ENCODE measurements at places on chromosomes 1 and 21. TPM values are rescaled to one million over a fixed set of nuclear protein-coding genes. Genes with fewer than 3 reads are reported as not detected.

DNA sequence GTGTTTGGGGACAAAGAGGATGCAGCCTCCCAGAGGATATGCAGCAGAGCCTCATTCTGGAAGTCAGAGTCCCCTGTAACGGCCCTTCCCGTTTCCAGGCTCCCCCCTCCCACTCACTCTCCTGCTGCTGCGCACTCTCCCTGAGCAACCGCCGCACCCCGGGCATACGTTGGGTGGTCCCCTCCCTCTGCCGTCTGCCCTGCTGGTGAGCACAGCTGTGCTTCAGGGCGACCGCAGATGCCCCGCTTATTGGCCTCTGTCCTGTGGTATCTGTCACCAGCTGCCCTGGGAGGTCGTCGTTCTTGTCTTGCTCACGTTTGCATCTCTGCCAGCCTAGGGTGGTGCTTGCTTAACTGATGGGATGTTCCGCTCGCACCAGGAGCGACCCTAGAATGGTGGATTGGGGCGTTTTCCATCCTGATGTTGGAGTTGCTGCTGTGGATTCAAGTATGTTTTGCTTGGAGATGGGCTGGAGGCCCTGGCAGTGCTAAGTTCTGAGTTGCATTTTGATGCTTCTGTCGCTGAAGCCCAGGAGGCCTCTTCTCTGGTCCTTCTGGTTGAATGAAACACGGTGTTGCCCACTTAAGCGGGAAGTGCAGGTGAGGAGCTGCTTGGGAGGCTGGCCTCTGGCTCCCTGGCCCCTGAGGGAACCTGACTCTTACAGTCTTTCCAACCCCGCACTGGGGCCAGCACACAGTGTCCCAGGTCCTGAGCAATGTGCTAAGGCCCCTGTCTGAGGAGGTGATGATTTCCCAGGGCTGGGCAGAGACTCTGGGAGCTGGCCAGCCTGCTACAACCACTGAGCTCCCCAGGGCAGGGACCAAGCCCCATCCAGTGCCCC is 3.2 kb downstream of the TMEM201 start:
- no peak for DNase-seq

DNA sequence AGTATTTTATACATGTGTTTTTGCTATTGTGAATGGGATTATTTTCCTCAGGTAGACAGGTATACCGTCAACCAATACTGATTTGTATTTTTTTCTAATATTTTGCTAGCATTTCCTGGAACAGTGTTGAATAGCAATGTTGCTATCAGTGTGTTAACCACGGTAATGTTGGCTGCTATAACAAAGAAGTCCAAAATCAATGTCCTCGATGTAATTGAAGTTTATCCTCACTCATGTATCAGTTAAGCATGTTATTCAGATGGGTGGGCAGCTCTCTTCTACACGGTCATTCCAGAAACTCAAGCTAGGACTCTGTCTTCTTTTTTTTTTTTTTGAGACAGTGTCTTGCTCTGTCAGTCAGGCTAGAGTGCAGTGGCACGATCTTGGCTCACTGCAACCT is 24.3 kb downstream of the DOP1B start:
- DNase-seq = no peak

DNA sequence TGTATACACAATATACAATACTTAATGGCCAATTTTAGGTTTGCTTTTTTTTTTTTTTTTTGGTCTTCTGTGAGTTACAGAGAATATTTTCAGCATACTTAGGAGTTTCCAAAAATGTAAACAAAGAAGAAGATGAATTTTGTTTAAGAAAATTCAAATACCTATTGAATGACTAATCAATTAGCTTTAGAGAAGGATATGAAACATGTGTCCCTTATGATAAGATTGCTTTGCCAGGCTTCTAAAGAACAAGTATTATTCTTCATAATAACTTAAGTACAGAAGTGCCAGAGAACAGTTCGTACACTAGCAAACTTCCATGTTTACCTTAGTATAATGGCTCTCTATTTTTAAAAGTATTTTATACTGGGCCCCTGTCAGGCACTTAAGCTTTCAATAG is 1191.0 kb upstream of the NCAM2 start:
- no peak for DNase-seq

BPNT1 gene
- 18.5 TPM for total RNA-seq

DNA sequence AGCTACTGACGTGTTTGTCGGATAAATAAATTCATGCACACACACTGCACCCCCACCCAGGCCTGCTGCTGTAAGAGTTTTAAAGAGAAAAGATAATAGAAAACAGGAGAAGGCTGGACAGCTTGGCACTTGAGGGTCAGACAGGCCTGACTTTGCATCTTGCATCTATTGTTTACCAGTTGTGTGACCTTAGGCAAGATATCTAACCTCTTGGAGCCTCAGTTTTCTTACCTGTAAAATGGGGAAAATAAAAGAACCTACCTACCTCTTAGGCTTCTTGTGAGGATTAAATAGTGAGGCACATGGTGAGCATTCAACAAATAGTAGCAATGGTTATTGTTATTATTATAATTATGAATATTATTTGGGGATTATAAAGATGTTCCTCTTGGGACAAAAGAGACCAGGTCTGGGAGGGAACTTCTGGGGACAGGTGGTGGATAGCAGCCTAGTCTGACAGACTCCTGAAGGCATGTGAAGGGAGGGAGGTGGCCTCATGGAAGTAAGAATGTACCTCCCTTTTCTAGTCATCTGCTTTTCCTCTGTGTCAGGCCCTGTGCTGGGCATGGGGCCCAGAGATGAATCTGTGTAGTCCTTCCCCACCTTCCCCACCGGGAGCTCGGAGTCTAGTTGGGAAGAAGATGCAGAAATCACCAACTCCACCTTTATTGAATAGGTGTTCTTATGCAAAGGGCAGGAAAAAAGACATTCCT is 18.3 kb upstream of the EPB41 start:
- DNase-seq = no peak

- no peak for DNase-seq
Measured at GRCh38 chr21:34790834-34791233, 122.0 kb downstream of the CLIC6 start.

COL6A2 gene
- 397 TPM for total RNA-seq

GRCh38 chr1:118984086-118984721 is 3.9 kb downstream of the TBX15 start:
- DNase-seq = peak; percentile 81

GRCh38 chr1:76274718-76275117 is 200.2 kb downstream of the ST6GALNAC3 start:
- DNase-seq = no peak

- no peak for DNase-seq
Measured at GRCh38 chr1:66172272-66172671, 361.7 kb upstream of the SGIP1 start.

DNA sequence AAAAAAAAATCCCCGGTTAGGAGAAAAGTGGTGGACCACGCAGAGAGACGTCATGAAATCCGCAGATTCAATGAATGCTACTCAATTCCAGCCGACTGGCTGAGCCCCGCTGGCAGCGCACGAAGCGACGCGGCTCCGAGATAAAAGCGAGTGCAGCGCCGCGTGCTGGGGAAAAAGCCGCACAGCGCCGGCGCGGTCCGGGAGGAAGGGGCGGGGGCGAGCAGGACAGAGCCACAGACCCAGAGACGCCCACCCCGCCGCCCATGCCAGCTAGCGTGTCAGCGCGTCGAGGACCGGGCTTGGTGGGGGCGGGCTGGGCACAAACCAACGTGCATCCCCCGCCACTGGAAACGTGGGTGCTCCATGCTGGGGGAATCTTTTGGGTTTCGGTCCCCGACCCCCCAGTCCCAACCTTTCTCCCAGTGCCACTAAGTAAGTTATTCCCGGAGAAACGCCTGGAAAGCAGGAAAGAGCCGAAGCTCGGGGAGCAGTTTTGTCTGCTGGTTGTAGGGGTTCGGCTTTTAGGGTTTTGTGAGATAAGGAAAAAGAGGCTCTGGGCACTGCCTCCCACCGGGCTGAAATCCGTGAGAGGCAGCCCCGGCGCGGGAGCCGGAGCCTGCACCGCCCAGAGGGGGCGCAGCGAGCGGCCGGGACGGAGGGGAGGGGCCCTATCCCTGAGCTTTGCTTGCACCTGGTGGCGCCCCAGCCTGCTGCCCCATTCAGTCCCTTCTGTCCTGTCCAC is at the start of gene KCNJ6:
TSS of gene KCNJ6 (minus strand) at position 148 of the 742 bp plus-strand sequence. CDS start 75,775 bp downstream, outside the sequence.
- DNase-seq = no peak

DNA sequence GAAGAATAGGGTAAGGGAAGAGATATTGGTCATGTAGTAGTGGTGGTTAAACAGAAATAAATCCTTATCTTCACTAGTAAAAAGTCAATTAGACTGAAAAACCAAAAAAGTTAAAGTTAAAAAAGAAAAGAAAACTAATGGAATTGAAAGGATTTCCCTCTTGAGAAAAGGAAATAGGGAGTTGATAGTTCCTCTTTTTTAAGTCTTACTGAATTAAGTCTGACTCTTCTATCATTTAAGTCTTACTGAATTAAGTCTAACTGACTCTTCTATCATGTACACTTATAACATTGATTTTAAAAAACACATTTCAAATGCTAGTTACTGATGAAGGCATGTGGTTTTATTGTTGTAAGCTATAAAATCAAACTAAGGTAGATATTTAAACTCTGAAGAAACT is 49.5 kb upstream of the TENT5C start:
- no peak for DNase-seq

GRCh38 chr21:36966821-36967768 is 626 bp upstream of the HLCS start:
- peak; percentile 63 for DNase-seq

GRCh38 chr1:203172184-203173010 is 3.2 kb downstream of the MYBPH start:
- no peak for DNase-seq

- DNase-seq = no peak
Measured at GRCh38 chr1:44515416-44515815, 110.4 kb downstream of the RNF220 start.

DNA sequence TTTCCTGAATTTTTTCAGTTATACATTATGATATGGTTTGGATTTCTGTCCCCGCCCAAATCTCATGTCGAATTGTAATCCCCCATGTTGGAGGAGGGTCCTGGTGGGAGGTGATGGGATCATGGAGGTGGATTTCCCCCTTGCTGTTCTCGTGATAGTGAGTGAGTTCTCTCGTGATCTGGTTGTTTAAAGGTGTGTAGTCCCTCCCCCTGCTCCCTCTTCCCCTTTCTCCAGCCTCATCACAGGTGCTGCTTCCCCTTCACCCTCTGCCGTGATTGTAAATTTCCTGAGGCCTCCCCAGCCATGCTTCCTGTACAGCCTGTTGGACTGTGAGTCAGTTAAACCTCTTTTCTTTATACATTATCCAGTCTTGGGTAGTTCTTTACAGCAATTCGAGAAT is 93.2 kb upstream of the HNRNPU start:
- DNase-seq = no peak

DNA sequence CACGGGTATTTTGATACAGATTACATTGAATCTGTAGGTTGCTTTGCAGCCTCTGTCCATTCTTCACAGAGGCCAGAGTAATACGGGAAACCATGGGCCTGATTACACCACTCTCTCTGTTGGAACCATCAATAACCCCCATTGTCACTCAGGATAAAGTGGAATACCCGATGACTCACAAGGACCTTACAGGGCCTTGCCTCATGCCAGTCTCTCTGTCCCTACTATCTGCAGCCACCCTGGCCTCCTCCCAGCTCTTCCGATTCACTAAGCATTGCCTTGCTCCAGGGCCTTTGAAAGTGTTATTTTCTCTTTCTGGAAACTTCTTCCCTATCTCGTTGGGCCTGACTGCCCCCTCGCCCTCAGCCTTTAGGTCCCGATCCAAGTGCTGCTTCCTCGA is 61.7 kb downstream of the HMGB4 start:
- no peak for DNase-seq

LENEP gene
- total RNA-seq = not detected

DNA sequence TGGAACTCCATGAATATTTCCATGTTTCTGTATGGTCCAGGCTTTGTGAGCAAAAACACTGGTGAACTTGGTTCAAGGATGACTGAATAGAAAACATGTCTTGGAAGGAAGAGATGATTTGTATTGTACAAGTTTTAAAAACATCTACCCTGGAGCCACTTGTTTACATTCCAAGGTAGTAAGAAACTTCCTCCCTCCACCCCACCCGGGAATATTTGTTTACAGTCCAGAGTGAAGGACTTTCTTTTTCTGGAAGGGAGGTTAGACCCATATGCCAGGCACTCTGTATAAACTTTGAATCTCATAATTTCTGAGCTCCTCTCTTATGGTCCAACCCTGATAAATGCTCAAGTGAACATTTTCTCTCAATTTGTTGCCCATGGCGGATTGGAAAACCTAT is 323.3 kb upstream of the LYPLAL1 start:
- DNase-seq = no peak

GRCh38 chr1:156539818-156540355 is 32.5 kb downstream of the IQGAP3 start:
- DNase-seq = no peak

- no peak for DNase-seq
Measured at GRCh38 chr1:230077436-230078213, 10.6 kb downstream of the GALNT2 start.

GRCh38 chr1:187622545-187622944 is 793.8 kb downstream of the PLA2G4A start:
- DNase-seq = no peak

DNA sequence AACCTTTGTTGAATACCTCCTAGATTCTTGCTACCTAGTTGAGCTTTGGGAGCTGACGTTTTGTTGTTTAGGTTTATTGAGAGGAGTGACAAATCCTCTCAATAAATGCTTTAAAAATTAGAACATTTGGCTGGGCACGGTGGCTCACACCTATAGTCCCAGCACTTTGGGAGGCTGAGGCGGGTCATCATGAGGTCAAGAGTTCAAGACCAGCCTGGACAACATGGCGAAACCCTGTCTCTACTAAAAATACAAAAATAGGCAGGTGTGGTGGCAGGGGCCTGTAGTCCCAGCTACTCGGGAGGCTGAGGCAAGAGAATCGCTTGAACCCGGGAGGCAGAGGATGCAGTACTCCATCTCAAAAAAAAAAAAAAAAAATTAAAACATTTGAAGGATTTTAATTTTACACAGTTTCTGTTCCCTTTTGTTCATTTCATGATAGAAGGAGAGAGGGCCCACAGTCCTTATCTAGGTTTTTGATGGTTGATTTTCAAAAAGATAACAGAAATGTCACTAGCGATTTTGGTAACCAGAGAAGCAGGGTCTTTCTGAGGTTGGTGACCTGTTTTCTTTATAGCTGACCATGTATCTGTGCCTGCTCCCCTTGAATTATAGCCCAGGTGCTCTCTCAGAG is 44.2 kb upstream of the PIGV start:
- DNase-seq = no peak

GRCh38 chr1:231199868-231200267 is 38.0 kb downstream of the TRIM67 start:
- DNase-seq = no peak

GRCh38 chr1:205688171-205689080 is 8.1 kb upstream of the SLC45A3 start:
- no peak for DNase-seq

DNA sequence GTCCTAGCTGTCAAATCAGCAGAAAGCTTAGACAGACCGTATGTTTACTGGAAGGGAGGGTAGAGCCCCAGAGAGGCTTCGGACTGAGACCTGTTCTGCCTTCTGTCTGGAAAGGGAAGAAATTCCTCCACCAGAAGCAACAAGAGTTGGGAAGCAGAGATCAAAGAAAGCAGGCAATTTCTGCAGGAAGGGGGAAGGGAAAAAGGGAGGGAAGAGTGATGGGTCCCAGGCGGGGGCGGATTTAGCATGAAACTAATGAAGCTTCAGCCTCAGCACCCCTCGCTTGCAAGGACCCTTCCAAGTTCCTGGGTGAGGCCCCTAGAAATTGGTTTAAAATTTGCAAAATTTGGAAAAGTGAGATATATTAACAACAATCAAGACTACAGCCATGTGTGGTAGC is 26.6 kb upstream of the FAM20B start:
- DNase-seq = no peak
